ENCODE measurements at places on chromosomes 1 and 21.

- DNase-seq = no peak
These were observed 56.6 kb upstream of the CASZ1 start for GRCh38 chr1:10852998-10853520.

GRCh38 chr1:189657715-189658114 lies 819.9 kb downstream of the BRINP3 start:
- DNase-seq = no peak

DNA sequence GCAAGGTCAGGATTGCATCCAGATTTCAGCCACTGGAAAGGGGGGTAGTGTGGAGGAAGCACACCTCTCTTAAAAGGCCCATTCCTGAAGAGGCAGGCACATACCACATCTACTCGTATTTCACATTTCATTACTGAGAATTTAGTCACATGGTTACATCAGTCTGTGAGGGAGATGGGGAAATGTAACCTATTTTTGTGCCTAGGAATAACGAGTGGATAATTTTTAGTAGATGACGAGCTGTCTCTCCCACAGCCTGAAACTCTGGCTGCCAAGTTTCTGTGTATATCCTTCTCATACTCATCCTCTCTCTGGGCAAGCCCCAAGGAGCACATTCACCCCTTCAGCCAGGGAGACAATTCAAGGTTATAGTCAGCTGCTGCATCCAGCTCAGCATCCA lies 10.3 kb upstream of the C21orf91 start:
- DNase-seq = no peak

DNA sequence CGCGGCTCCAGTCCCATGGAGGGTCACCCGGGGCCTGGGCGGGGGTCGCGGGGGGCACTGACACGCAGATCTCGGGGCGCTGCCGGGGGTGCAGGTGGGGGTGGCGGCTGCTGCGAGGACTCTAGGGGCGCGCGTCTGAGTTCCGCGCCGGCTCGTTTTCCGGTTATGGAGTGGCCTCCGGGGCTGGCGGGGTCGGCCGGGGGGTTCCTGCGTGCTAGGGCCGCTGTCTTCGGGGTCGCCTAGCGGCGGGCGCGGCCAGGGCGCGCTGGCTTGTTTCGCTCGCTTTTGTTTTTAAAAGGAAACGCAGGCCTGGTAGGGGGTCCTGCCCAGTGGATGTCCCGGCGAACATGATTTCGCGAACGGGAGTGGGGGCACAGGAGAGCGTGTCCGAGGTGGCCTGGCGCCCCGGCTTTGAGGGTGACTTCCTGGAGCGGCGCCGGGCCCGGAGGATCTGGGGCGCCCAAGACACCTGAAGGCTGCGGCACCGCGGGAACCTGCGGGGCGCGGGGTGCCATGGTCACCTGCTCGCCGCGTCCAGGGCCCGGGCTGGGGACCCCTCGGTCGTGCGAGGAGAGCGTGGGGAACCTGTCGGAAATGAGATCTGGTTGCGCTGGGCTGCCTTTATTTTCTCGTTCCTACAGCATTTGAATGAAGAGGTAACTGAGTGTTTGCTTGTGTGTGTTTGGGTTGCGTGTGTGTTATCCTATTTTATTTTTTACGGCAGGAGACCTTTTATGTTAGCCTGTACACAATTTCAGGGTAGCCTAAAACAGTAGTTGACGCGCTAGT lies 618 bp downstream of the ETS2 start:
- DNase-seq = no peak

DNA sequence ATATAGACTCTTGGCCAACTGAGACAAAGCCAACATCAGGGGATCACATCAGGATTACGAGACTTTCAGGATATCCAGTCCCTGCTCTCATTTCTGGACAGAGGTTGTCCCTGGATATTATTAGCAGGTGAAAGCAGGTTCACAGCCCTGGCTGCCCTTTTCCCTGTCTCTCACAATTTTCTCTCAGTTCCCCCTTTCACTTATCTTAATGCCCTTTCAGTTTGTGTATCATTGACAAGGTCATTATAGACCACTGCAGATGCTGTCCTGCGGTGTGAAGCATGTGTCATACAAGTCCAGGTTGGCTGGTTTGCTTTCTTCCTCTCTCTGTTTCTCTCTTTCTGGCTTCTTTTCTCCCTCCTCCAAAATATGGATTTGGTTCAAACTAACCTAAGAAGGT lies 2.1 kb upstream of the KLHDC9 start:
- DNase-seq = no peak

GRCh38 chr1:65341381-65341780 lies 32.0 kb downstream of the DNAJC6 start:
- DNase-seq = no peak
